T-helper 2 cell treated with Interferon-gamma antibody and Interleukin-4, amounts not matched to agents 5 μg/mL and 100 μg/mL, for 36 hours (primary cell): ENCODE measurements at places on chromosomes 6 and 20.

DNA sequence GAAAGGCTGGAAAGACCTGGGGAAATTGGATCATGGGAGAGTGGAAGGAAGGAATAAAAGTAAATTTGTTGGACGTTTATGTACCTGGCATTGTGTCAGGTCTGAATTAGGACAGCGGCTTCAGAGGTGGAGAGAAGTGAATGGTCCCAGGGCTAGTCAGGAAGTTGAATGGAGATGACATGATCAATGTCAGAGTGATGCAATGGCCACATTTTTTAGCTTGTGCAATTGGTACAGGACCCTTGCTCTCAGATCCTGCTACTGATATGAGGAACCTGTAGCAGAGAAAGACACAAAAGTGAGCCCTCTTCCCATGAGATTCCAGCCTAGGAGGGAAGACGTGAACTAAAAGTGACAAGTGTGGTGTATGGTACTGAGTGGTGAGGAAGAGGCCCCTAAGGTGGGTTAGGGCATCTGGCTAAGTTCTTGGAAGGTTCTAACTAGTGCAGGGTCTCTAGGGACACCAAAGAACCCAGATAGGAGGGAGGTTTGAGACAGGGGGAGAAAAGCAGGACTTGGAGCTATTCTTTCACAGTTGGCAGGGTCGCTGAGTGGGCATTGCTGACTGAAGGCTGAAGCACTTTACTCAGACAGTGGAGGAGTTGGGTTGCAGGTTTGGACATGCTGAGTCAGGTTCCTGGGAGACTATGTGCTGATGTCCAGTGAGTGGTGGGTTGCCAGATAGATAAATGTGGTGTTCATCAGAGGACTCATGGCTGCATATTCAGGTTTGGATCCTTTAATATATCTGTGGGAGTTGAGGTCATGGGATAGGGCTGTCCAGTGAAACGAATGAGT lies 266.1 kb upstream of the RNF24 start:
- H3K4me3 ChIP-seq = no peak overlapping the region
- DNase-seq = no peak
- H3K27ac ChIP-seq = no peak overlapping the region
- no peaks in the 10 kb centered on the region for H3K36me3 ChIP-seq
- H3K4me1 ChIP-seq = no peaks in the 10 kb centered on the region

GRCh38 chr6:107080036-107080435 lies 35.3 kb downstream of the BEND3 start:
- no peaks in the 10 kb centered on the region for H3K27me3 ChIP-seq
- peaks cover 35% of the 10 kb centered on the region for H3K4me1 ChIP-seq
- no peak overlapping the region for H3K4me3 ChIP-seq

DNA sequence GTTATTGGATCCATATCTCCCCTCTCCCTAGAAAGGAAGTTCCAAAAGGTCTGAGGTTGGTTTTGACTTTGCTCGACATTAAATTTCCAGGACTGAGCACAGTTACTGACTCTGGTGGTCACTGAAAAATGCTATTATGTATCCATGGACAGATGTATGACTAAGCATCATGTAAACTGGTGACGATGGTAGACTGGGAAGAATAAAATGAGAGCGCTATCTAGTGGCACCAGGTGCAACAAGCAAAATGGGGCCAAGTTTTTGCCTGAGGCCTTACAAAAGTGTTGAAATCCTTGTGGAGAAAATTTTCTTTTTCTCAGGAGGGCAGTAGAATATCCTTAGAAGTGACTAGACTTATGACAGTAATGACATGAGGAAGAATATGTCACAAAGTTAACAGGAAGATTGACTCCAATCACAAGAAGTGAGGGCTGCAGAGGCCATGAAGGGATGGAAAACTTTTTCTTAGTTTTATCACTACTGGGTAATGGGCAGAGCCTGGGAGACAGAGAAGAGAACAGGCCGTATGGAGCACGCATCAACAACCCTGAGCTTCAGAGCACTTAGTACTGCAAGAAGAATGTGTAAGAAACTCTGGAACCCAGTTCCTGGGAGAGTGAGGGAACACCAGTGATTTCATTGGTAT lies 88.9 kb upstream of the ELOVL5 start:
- peaks cover 21% of the 10 kb centered on the region for H3K4me1 ChIP-seq
- H3K36me3 ChIP-seq = no peaks in the 10 kb centered on the region
- DNase-seq = peak; percentile 11
- H3K4me3 ChIP-seq = no peak overlapping the region
- H3K27ac ChIP-seq = no peak overlapping the region
- peaks cover 2% of the 10 kb centered on the region for H3K27me3 ChIP-seq

DNA sequence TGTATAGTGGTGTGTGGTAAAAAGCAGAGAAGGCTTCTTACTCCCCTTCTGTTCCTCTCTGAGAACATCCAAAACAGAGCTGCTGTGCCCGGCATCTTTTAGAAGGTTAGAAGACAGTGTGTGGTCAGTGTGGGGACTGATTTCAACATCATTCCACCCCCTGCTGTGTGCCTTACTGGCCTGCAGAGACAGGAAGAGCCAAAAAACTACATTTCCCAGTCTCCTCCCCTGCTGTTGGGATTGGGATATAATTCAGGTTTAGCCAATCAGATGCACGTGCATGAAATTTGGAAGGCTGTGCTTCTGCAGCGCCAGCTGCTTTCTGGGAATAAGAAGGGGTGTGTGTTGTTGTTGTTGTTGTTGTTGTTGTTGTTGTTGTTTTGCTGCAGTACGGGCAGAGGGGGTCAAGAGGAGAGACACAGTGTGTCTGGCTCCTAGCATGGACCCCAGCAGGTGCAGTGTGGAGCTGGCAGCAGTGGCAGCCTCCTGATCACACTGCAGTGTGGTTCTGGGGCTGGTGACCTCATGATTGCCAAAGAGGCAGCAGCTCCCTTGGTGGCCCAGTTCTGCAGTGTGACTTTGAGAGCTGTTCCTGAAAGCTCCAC lies 74.7 kb downstream of the MRPL14 start:
- H3K4me1 ChIP-seq = peaks cover 23% of the 10 kb centered on the region
- no peak overlapping the region for H3K27ac ChIP-seq
- H3K27me3 ChIP-seq = no peaks in the 10 kb centered on the region
- no peak for DNase-seq
- H3K36me3 ChIP-seq = no peaks in the 10 kb centered on the region

DNA sequence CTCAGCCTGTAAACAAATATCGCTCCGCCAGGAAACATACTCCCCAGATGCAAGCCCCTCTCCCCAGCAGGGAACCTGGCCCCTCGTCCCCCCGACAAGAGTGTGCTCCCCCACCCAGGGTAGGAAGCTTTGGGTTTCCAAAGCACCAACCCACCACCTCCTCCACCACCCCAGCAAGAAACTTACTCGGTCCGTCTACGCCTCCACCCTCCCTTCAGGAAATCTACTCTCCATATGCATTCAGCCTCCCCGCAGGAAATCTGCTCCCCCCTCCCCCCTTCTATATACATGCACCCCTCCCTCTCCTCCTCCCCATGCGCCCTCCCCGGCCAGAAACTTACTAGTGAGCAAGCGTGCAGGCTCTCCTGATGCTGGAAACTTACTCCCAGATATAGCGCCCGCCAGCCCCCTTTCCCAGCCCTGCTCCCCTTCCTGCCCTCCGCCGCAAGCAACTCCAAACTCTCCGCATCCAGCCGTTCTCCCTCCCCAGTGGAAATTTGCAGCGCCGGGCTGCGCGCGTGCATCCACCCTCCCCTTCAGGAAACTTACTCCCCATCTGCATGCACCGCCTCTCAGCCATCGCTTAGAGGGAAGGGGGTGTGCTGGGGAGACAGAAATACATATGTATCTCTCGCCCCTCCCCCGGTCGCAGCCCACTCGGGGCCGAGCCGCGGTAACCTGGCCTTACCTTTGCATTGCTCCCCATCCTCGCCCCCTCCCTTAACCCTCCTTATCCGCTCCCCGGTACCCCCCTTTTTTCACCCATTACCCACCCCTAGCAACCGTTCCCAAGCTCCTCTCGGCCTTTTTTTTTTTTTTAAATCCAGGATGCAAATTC lies at the start of gene TRERF1:
Gene TRERF1, minus strand, starts transcription at position 594 of the 838 bp plus-strand sequence. CDS start 182,336 bp downstream, outside the sequence.
- peak within 1 kb of the TSS; percentile 93 for H3K4me3 ChIP-seq
- peaks cover 45% of the 10 kb centered on the region for H3K4me1 ChIP-seq
- H3K36me3 ChIP-seq = peaks cover 21% of the 10 kb centered on the region
- peak within 1 kb of the TSS; percentile 88 for H3K27ac ChIP-seq

GRCh38 chr20:4896971-4897497 lies 104.3 kb downstream of the SLC23A2 start:
- H3K36me3 ChIP-seq = peaks cover 6% of the 10 kb centered on the region
- H3K27me3 ChIP-seq = no peaks in the 10 kb centered on the region
- H3K4me3 ChIP-seq = no peak overlapping the region
- peaks cover 3% of the 10 kb centered on the region for H3K4me1 ChIP-seq

DNA sequence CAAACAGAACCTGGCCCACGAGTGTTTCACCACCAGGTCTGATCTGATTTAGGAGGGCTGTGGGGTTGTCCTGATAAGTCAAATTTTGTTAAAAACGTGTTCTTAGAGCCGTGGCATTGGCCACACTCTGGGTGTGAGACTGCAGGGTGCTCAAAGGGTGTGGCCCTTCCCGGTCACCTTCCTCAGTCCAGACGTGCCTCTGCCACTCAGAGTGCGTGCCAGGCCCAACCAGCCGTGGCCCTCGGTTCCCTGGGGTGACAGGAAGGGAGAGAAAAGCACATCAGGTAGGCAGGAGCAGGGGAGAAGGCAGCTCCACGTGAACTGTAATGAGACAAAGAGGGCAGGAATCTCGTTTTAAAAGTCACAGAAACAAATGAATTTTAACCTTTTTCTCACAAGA lies 115.4 kb downstream of the FAM120B start:
- H3K27ac ChIP-seq = no peak overlapping the region
- no peaks in the 10 kb centered on the region for H3K4me1 ChIP-seq
- no peaks in the 10 kb centered on the region for H3K36me3 ChIP-seq
- peaks cover 21% of the 10 kb centered on the region for H3K27me3 ChIP-seq
- no peak overlapping the region for H3K4me3 ChIP-seq

- no peak within 1 kb of the TSS for H3K4me3 ChIP-seq
- no peaks in the 10 kb centered on the region for H3K36me3 ChIP-seq
- DNase-seq = no peak
Measured at GRCh38 chr6:24125980-24126379, at the start of gene NRSN1. Gene NRSN1, plus strand, starts transcription at chr6:24126215. Its CDS starts 8,113 bp downstream, at chr6:24134328.

DNA sequence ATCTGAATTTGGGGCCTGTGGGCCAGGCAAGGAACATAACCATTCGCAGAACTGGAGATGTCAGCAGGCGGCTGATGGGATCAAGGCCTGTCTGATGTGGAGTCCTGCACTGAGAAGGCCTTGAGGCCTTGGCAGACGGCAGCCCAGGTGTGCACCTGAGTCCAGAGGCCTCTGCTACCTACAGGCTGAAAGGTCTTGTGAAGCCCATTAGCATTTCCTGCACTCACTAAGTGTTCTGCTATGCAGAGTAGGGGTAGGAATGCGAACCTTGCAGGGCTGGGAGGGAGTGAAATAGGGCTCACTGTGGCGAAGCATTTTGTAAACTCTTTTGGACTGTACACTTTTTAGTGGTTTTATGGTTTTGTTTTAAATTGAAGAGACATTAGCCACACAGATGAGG lies 48.3 kb upstream of the RNF24 start:
- H3K4me1 ChIP-seq = peaks cover 77% of the 10 kb centered on the region
- no peaks in the 10 kb centered on the region for H3K27me3 ChIP-seq
- peak overlapping the region; percentile 35 for H3K27ac ChIP-seq

DNA sequence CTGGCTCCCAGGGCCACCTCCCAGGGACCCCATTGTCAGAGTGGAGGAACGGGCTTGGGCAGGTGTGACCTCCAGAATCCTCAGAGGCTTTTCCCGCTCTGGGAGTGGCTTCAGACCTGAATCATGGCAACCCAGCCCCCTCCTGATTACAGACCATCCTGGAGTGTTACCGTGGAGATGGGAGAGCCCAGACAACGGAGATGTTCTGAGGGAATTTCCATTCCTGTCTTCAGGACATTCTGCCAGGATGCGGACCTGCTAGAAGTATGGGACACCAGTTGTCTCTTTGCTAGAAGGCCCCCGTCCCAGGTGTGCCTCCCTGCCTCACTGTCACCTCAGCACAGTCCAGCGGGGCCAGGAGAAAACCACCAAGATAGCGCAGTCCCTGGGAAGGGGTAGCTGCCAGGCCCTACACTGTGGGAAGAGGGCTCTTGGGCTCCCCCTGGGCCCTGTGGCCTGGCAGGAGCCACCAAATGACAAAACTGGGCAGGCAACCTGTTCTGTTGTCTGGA lies 109.9 kb downstream of the PSMB1 start:
- H3K27me3 ChIP-seq = no peaks in the 10 kb centered on the region
- no peak overlapping the region for H3K4me3 ChIP-seq
- H3K36me3 ChIP-seq = no peaks in the 10 kb centered on the region
- DNase-seq = no peak

DNA sequence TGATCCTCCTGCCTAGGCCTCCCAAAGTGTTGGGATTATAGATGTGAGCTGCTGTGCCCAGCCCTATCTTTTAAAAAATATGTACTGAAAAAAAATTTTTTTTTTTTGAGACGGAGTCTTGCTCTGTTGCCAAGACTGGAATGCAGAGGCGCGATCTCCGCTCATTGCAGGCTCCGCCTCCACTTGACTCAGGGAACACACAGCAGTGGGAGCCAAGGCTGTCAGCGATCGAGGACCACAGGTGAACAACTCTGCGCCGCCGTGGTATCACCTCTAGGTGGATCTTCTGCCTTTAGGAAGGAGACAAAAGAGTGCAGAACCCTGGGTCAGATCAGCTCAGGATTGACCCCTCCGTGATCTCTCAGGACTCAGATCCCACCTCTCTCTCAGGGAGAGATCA lies 13.7 kb downstream of the RAET1E start:
- no peaks in the 10 kb centered on the region for H3K36me3 ChIP-seq
- H3K4me3 ChIP-seq = no peak overlapping the region
- H3K4me1 ChIP-seq = no peaks in the 10 kb centered on the region
- peaks cover 32% of the 10 kb centered on the region for H3K27me3 ChIP-seq
